NCI-H2171 treated with DMSO at 0.1 percent for 48 hours (cell line): ENCODE measurements at places on chromosomes 11 and 22.

GRCh38 chr11:95849087-95849825 is 59.0 kb downstream of the CEP57 start:
- peak; percentile 44 for DNase-seq

GRCh38 chr11:120658071-120658423 is 146.5 kb downstream of the GRIK4 start:
- no peak for DNase-seq

- no peak for DNase-seq
These were observed 515.4 kb downstream of the SOX6 start for GRCh38 chr11:15840966-15841365.

GRCh38 chr11:71451596-71452198 is 1.3 kb upstream of the NADSYN1 start:
- DNase-seq: peak; percentile 54

GRCh38 chr11:96228473-96228891 is 114.5 kb downstream of the MAML2 start:
- no peak for DNase-seq

- DNase-seq: no peak
These were observed 2.0 kb upstream of the TNRC6B start for GRCh38 chr22:40175611-40176244.

GRCh38 chr22:44889255-44889878 is 120.4 kb downstream of the PHF21B start:
- no peak for DNase-seq

- DNase-seq: no peak
These were observed 101.0 kb upstream of the CHRM4 start for GRCh38 chr11:46492532-46492931.

GRCh38 chr11:106794058-106794457 is 224.2 kb downstream of the GUCY1A2 start:
- no peak for DNase-seq

GRCh38 chr22:48737461-48738203 is 1090.0 kb downstream of the BRD1 start:
- DNase-seq: no peak

DNA sequence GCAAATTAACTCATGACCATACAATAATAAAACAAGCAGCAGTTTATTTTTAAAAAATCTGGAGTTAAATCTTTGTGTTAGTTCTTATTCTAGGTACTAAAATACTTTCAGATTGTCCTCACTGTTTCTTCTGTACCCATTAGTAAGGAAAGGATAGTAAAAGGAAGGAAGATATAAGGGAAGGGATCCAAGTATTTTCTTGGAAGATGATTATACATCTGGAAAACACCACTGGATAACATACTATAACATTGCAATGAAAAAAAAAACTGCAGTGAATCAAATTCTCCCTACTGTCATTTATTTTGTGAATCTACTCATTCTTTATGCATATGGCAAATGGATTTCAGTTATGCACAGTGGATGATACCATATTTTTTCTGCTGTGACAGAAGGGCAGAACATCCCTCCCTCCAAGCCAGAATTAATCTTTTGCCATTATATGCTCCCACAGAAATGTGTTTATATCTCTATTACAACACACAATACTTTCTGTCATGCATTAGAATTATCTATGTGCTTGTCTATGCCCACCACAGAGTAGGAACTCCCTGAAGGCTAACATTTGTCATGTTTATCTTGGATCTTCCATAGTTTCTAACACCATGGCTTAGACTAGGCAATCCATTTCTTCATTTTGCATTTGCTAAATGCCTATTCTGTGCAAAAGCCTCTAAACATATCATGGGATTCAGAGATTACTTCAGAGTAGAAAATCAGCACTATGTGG is 282.3 kb upstream of the CTSC start:
- DNase-seq: no peak

DNA sequence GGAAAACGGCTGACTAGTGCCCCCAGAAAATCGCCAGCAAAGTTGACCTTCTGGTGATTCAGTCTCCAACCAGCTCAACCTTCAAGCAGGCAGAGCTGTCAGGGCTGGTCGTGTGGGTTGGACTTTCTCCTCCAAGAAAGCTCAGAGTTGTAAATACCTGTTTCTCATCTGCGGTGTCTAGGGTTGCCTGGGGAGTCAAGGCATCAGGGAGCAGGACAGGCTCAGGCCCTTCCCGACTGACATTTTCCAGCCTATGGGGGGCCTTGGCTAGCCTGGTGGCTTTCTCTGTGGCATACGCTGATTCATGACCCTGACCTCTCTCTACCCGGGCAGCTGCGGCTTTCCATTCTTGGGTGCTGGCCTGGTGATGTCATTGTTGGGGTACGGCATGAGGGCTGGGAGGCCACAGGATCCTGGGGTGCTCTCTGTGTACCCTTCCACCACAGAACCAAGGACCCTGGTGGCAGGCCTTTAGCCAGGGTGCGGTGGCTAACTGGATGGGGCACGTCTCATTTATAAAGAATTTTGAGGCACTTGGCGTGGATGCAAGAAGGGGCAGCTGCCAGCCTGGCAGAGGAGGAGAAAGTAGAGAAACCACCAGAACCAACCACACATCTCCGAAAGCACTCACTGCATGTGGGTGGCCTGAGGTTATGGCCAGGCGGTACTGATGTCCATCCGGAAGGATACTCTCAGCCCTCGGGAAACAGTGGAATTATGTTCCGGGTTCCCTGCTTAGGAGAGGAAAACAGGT is 64.9 kb downstream of the BCR start:
- DNase-seq: no peak

DNA sequence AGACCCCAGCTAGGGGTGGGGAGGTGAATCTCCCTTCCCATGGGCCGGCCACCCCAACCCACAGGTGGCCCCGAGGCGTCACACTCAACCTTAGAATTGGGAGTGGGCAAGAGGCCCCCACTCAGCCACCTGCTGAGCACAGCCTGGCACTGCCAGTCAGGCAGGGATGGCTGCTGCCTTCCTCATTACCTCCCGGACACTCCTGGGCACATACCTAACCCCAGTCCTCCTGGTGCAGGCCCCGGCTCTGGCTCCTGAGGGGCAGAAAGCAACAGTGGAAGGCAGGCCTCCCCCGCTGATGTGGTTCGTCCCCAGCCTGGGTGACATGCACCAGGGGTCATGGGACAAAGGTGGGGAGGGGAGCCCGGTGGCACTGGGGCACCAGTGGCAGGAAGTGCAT is 103.6 kb downstream of the MPPED1 start:
- DNase-seq: no peak

DNA sequence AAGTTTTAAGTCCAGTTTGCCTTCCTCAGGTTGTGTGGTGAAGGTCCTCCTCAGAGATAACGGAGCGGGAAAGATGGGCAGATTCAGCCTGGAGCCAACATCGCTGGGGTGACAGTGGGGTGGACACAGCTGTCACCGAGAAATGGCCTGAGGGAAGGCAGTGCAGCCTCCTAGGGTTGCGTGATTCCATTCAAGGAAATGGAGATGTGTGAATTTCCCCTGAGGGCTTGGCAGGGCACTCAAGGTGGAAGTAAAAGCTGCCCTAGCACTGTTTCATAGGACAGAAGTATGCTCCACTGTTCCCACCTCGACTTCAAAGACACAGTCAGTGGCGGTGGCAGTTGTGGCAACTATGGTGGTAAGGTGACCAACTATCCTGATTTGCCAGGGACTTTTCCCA is 15.4 kb upstream of the CAT start:
- no peak for DNase-seq

DNA sequence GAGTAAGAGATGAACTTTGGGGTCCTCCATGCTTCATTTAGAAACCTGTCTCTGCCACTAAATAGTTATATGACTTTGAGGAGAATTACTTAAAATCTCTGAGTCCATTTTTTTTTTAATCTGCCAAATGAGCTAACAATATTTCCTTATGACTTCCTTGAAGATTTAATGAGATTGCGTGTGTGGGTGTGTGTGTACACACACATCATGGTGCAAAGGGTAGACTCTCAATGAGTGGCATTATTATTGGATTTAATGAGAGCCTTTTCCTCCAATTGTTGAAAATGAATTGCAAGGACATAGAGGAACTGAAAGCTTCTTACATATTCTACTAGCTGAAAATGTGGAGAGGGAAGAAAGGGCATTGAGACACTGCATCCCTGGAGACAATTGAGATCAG is 573.5 kb upstream of the LUZP2 start:
- DNase-seq: no peak

DNA sequence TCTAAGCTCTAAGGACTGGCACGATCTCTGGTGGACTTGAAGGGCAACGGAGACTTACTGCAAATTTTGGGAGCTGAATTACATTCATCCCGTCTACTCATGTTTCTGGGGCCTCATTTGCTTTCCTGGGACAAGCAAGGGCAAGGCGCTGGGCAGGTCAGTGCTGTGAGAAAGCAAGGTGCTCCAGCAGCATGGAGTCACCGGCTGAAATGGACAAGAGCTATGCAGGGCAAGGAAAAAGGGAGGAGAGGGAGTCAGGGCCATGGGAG is 25.6 kb downstream of the FLI1 start:
- DNase-seq: no peak

- DNase-seq: no peak
These were observed 52.3 kb upstream of the BMAL1 start for GRCh38 chr11:13225038-13226001.

DNA sequence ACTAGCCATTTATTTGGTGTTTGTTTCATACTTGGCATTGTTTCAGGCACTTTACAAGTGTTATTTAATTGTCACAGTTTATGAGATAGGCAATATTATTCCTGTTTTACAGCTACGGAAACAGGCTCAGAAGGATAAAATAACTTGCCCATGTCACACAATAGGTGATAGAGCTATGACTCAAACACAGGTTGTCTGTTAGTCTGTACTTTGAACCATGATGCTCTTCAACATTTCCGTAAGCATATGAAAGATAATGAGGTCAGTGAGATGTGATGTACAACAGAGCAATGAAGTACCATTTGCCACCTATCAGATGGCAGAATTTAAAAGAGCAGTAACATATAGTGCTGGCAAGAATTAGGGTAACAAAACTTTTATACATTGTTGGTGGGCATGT is 15.3 kb downstream of the TUG1 start:
- DNase-seq: no peak

- DNase-seq: peak; percentile 19
These were observed 184.1 kb upstream of the SYT13 start for GRCh38 chr11:45470151-45470793.

GRCh38 chr22:43148581-43148980 is 2.8 kb upstream of the TSPO start:
- DNase-seq: no peak

DNA sequence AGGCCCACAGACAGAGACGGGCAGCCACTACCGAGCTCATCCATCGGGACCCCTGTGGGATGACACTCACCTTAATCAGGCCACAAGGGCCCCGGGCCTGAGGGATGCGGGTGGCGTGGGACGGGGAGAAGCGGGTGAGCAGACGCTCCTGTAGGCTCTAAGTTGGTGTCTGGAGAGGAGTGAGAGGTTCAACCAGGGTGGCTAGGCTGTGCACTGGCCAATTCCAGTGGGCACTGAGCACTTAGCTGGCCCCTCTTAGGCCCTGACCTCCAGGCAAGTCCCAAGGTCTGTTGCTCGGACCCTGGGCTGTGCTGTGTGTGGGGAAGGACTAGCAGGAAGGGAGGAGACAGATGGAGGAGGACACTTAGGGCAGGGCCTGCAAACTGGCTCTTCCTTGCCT is 139.3 kb downstream of the ST3GAL4 start:
- DNase-seq: no peak
